ENCODE measurements at places on chromosomes 2 and 18.
A peak's percentile ranks its signal among the peaks of the same experiment; 100 is the strongest.

GRCh38 chr2:233845301-233846060 lies 8.9 kb downstream of the HJURP start:
- DNase-seq, result no peak

GRCh38 chr2:40668425-40668824 lies 216.5 kb upstream of the SLC8A1 start:
- peak; percentile 64 for DNase-seq

- DNase-seq, result no peak
Measured at GRCh38 chr2:127094509-127095366, 12.2 kb downstream of the BIN1 start.

DNA sequence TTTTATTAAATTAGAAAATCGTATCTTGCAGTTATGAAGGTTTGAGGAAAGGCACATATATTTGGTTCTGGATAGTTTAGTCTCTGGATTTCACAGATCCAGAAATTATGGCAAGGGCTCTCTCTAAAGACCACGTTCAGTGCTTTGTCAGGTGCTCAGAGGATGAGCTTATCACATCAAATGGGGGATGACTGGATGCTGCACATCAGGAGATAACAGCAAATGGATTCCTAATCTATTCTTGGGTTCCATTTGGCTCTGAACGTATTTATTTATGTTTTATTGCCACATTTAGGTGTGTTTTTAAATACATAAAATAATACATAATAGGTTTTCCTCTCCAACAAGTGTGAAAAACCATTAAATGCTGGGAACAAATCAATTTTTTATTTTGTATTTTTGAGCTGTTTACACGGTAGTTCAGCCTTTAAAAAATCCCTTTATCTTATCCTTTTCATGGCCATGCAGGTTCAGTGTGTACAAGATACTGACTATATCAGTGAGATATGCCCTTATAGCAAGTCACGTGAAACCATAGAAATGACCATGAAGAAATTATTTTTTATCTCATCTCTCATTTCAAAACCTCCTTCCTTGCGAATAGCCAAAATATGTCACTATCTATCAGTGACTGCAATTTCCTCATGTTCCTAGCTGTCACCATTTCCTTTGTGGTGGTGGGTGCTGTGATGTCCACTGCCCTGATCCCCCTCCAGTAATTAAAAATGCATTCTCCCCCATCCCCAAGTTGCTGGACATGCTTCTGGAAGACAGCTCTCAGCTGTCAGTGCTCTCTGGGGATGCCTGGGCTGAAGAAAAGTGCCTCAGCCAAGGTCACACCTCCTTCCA lies 25.9 kb upstream of the CXCR4 start:
- no peak for DNase-seq

DNA sequence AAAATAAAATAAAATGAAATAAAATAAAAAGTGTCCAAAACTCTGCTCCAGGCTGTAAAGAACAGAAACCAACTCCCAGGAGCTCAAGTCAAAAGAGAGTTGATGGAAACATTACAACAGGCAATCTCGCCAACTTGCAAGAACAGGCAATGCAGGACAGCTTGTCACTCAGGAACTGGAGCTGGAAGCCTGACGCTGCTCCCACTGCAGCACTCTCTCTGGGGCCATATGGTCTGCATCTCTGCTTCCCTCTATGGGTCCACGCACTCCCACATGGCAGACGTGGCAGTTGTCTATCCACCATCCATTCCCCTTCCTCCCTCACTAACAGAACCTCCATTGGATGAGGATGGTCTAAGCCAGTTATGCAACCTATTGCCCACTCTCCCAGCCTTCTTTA lies 23.3 kb upstream of the ARPC2 start:
- no peak for DNase-seq

GRCh38 chr2:10447895-10448575 lies at the start of gene ODC1:
Gene ODC1, minus strand, starts transcription at chr2:10448327. Its CDS starts 3,295 bp downstream, at chr2:10445032.
- DNase-seq, result peak; percentile 93

All from fibroblast of upper back skin (primary cell).